ENCODE measurements at places on chromosomes 5 and 9.

DNA sequence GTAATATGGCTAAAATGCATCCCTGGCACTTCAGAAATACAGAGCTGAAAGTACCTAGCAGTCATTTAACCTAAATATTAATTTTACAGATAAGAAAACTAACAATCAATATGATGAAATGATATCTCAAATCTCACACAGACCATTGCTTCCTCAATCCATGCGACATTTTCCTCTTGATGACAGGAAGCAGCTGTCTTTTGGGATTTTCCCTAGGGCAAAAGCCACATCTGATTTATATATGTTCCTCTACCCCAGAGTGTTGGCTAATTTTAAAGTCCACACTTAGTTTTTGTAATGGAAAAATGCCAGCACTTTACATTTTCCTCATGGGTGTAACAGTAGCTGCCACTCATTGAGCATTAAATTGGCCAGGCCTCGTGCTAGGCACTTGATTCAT lies 47.7 kb upstream of the ITGA1 start:
- no peak for DNase-seq

DNA sequence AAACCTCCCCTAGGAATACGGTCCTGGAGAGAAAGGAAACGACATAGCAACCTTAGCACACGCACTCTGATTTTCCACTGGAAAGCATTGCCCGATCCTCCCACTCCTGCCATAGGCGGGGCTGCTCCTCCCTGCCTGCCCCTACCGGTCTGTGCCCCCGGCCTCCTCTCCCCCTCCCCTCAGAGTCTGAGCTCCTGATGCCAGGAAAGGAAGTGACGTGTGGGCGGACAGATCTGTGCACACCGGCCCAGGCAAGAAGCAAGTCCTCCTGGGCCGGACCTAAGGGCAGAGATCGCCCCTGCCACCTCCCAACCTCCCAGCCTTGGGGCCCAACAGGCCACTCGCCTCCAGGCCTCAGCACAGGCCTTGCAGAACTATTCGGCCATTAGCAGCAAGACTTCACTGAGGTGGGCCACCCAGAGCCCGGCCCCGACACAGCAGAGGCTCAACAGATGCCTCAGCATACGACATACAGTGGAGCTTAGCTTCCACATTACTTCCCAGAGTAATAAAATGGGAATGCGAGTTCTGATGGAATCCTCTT lies 7.2 kb downstream of the NINJ1 start:
- DNase-seq: peak; percentile 45

- DNase-seq: no peak
These were observed 165.5 kb downstream of the CACNA1B start for GRCh38 chr9:138043061-138043410.

GRCh38 chr9:2837915-2838314 lies 6.0 kb downstream of the PUM3 start:
- DNase-seq: no peak

DNA sequence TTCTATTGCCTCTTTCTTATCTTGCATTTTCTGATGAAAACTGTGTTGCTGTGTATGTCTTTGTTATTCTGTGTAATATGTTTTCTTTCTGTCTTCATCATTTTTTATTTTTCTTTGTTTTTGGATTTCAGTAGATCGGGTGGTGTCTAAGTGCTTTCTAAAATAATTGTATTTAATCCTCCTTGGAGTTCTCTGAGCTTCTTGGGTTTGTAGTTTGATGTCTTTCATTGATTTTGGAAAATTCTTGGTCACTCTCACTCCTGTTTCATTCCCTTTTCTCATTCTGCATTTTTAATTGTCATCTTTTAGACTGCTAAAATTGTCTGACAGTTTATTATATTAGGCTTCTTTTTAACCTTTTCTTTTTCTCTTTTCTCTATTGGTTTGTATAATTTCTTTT lies 560.5 kb downstream of the IRX1 start:
- no peak for DNase-seq

GRCh38 chr5:101664071-101664791 lies 631.9 kb downstream of the SLCO4C1 start:
- no peak for DNase-seq

- DNase-seq: no peak
These were observed 27.2 kb downstream of the CCDC69 start for GRCh38 chr5:151196556-151197290.

- no peak for DNase-seq
These were observed 15.5 kb upstream of the AKNA start for GRCh38 chr9:114403153-114403756.

GRCh38 chr5:107403228-107403953 lies 267.3 kb downstream of the EFNA5 start:
- DNase-seq: no peak

- DNase-seq: no peak
These were observed 453.0 kb downstream of the EFNA5 start for GRCh38 chr5:107217721-107218130.

- DNase-seq: no peak
These were observed 74.8 kb downstream of the PSMB7 start for GRCh38 chr9:124340219-124341069.

- no peak for DNase-seq
These were observed 133.6 kb upstream of the CDKN2B start for GRCh38 chr9:22142671-22143070.

DNA sequence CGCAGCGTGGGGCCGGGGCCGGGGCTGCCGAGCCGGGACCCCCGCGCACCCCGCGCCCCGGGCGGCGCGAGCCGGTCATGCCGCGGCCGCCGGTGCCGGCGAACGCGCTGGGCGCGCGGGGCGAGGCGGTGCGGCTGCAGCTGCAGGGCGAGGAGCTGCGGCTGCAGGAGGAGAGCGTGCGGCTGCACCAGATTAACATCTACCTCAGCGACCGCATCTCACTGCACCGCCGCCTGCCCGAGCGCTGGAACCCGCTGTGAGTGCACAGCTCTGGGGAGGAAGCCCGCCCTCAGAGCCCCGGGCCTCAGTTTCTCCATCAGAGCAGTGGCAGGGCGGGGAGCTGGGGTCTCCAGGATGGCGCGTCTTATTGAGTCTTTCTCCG lies 335 bp downstream of the GALNT12 start:
- peak; percentile 46 for DNase-seq

GRCh38 chr9:976258-976942 lies at the start of gene DMRT3:
TSS of gene DMRT3 (plus strand) at chr9:976655. CDS start at chr9:977002, 347 bp downstream.
- peak; percentile 38 for DNase-seq

GRCh38 chr5:166166071-166166470 lies 2125.4 kb upstream of the WWC1 start:
- DNase-seq: no peak

- DNase-seq: no peak
These were observed 62.5 kb downstream of the EXOSC2 start for GRCh38 chr9:130756037-130756436.

- no peak for DNase-seq
These were observed 106.5 kb upstream of the CCDC112 start for GRCh38 chr5:115402822-115403577.

- DNase-seq: no peak
These were observed 867.1 kb downstream of the DTWD2 start for GRCh38 chr5:118121258-118121657.

DNA sequence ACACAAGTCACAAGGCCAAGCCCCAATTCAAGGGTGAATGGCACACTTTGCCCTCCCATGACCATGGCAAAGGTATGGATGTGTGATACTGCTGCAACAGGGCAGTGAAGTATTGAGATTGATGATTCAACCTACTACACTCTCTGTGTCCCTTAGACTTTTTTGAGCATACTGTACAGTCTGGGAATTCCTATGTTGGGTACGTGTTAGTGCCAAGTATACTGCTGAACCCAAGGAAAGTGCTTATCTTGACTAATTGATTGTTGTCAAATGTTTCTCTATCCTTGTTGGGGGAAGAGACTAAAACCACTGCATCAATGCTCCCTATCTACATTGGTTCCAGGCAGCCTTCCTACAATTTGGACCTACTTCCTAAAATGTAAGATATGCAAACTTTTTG lies 93.7 kb downstream of the NDFIP1 start:
- DNase-seq: no peak

- DNase-seq: no peak
These were observed 162.0 kb upstream of the SMIM23 start for GRCh38 chr5:171623551-171624097.

DNA sequence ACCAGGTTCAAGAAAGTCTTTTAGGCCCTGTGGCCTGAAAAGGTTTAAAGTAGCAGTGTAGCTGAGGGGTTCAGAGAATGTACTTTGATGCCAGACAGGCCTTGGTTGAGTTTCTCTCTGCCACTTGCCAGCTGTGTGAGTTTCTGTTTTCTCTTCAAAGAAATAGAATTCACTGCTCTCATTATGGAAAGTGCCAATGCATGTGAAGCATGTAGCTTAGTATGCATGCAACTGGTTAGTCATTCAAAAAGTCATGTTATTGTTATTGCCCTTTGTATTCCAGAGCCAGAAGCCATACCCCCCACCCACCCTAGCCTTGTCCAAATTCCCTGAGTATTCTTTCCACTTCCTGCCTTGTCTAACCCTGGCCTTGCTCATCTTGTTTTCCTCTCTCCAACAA lies 101.7 kb downstream of the ADRB2 start:
- DNase-seq: no peak

- DNase-seq: no peak
These were observed 47.9 kb downstream of the STOM start for GRCh38 chr9:121322037-121322736.

DNA sequence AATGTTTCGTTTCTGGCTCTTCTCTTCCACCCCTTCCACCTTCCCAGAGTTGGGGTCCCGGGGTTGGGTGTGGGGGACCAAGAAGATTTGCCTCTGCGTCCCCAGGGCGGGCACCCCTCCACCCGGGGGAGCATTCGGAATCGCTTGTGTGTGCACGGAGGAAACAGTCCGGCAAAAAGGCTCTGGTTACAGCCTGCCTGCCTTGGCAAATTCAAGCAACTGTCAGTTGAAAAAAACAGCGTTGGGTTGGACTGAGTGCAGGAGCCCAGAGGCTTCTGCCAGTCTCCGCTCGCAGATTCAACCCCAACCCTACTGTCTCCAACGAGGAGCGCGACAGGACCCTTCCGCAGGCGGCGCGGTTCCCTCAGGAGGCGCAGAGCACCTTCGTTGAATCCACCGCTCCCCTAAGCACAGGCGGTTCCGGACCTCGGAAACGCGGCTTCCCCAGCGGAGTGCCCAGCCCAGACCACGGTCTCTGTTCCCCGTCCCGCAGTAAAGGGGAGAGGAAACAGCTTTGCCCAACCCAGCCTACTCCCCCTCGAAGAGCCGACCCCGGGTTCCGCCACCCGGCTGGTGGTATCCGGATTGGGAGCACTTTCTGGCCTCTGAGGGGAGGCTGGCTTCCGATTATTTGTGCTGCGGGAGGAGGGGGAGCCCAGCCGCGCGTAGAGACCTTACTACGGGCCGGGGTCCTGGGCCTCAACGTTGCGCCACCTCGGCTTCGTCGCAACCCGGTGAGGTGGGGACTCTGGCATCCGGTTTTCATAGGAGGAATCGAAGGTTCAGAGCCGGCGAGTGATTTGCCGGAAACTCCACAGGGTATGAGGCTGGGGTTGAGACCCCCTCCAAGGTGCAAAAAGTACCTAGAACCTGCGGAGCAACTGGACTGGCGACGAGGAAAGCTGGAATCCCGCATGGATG lies 9.6 kb downstream of the LHX6 start:
- peak; percentile 23 for DNase-seq

DNA sequence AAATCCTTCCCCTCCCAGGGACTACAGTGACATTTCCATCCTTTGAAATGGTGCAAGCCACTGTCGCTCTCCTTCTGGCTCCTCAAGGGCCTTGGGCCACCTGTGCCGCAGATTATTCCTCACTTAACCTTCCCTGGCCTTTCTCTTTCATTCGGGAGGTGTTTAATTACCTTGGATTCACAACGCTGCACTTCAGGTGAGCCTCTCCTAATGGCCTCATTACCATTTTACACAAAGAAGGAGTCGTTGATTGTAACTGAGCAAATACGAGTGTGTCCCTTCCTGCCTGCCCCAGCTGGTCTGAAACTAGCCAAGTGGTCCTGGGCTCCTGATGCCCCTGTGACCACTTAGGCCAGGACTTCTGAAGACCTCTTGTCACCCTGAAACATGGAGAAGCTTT lies 205.0 kb downstream of the CRB2 start:
- DNase-seq: no peak

GRCh38 chr9:35664531-35665470 lies at the start of gene ARHGEF39:
TSS of gene ARHGEF39 (minus strand) at chr9:35665195. CDS start at chr9:35665169, 26 bp downstream.
- DNase-seq: peak; percentile 83

- no peak for DNase-seq
These were observed 141.7 kb downstream of the TARS1 start for GRCh38 chr5:33582417-33582816.

- DNase-seq: no peak
These were observed 109.8 kb upstream of the NMUR2 start for GRCh38 chr5:152514827-152515397.

- DNase-seq: no peak
These were observed 543.7 kb upstream of the SGCD start for GRCh38 chr5:155783246-155783645.

- no peak for DNase-seq
These were observed 372.2 kb downstream of the ZSWIM6 start for GRCh38 chr5:61704289-61704688.

DNA sequence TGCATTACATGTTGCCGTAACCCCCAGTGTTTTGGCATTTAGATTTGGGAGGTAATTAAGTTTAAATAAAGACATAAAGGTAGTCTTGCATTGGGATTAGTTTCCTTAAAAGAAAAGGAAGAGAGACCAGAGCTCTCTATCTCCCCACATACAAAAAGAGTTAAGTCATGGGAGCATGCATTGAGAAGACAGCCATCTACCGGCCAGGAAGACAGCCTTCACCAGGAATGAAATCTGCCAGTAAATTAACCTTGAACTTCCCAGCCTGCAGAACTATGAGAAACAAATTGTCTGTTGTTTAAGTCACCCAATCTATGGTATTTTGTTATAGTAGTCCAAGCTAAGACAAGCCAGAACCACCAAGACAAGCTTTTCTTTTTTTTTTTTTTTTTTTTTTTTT lies 567.0 kb upstream of the CDH18 start:
- no peak for DNase-seq

DNA sequence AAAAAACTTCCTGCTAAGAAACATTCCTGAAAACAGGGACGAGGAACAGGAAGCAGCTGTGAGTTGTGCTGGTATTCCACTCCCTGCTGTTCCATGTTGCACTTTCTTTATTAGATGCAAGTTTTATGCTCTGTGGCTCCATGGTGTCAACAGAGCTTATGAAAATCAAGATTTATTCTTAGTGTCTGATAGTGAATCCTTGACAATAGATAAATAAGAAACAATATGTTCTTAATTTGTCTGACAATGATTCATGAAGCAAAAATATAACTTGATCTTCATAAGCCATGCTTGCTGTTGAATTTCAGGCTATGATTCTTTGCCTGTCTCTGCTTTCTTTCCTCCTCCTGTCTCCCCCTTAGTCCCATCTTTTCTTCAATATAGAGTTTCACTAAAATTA lies 119.6 kb downstream of the DROSHA start:
- DNase-seq: no peak

- no peak for DNase-seq
These were observed 62.9 kb downstream of the SHB start for GRCh38 chr9:38006163-38006562.

DNA sequence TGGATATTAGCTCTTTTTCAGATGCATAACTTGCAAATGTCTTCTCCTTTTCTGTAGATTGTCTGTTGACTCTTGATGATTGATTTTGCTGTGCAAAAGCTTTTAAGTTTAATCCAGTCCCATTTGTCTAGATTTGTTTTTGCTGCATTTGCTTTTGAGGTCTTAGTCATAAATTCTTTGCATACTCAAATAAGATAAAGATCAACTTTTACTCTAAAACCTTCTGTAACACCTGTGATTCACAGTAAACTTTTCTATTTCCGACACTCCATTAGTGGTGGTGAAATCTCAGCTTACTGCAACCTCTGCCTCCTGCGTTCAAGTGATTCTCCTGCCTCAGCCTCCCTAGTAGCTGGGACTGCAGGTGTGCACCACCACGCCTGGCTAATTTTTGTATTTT lies 239.0 kb upstream of the ST8SIA4 start:
- DNase-seq: no peak

GRCh38 chr5:141641634-141642267 lies 5.0 kb downstream of the RELL2 start:
- DNase-seq: no peak

All from activated CD4-positive, alpha-beta T cell treated with anti-CD3 and anti-CD28 coated beads for 48 hours (primary cell).